ENCODE measurements at places on chromosomes 1 and 21.

- DNase-seq, result no peak
These were observed 421.5 kb downstream of the RWDD3 start for GRCh38 chr1:95655321-95656020.

- DNase-seq, result no peak
These were observed 8.4 kb downstream of the TRAF5 start for GRCh38 chr1:211334986-211335385.

DNA sequence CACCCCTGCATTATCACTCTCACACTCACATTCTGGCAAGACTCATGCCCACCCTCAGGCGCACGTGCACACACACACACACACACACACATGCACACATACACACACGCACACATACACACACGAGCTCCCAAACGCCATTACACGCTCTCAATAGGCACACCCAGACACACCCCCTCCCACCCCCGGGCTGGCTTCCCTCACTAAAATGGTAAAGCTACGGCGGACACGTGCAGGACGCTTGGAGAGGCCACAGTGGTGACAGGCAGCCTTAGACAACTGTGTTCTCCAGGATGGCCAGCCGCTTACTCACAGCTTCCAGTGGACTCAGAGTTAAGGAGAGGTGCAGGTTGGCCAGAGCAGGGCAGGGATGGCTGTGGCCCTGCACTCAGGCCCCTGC, 10.1 kb downstream of the MATN1 start:
- DNase-seq, result no peak

GRCh38 chr1:25427696-25428095, 3.0 kb upstream of the MACO1 start:
- DNase-seq, result no peak

DNA sequence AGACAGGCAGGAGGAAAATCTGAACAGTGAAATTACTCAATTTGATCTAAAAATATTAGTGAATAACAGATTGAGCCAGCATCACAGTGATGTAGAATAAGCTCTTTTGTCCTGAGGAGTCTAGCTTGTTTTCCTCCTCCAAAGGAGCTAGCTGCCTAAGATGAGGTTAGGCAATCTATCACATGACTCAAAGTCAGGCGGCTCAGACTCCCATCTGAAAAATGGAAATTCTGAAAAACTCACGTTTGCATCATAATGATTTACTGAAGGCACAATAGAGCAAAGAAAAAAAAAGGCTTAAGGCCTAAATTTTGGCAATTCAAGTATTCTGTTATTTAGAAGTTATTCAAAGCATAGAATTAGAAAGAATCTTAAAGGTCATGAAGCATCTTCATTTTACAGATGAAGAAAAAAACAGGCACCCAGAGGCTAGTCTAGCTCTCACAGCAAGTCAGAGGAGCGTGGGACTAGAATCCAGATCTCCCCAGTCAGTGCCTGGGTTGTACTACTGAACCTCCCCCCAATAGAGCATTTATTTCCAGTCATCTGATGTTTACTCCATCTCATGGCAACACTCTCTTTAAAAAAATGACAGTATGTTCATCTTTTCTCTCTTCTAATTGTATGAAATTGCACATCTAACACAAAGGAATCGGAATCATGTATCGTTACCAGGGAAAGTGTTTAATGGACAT, 62.5 kb upstream of the ATF3 start:
- no peak for DNase-seq

DNA sequence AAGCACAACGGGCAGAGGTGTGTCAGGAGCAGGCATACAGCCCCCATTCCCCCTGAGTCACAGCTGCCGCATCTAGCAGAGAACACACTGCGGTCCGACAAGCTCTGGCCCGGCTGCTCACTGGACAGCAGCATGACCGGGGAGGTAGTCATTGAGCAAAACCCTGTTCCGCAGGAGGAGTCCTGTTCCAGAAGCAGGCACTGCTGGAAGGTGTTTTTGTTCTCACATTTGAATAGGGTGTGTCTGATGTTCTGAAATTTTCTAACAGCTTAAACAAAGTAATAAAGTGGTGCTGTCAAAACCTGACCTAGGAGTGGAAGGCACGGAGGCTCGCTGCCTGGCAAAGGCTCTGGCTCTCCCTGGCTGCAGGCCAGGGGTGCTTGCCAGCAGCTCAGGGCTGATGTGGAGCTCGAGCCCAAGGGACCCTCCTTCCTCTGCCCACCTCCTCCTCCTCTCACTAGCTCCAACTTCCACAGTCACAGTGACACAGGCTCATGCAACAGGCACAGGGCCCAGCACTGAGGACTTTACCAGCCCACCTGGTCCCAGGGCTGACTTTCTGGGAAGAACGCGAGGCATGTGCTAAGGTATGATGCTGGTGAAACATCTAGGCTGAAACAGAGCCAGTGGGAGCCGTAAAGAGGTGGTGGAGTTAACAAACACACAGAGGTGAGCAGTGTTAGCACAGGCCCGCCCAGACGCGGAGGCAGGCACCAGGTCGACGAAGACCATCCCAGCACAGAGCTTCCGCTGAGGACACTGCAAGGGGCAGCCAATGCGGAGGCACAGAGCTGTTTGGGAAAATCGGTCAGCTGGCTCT, 118.6 kb upstream of the IFFO2 start:
- no peak for DNase-seq

DNA sequence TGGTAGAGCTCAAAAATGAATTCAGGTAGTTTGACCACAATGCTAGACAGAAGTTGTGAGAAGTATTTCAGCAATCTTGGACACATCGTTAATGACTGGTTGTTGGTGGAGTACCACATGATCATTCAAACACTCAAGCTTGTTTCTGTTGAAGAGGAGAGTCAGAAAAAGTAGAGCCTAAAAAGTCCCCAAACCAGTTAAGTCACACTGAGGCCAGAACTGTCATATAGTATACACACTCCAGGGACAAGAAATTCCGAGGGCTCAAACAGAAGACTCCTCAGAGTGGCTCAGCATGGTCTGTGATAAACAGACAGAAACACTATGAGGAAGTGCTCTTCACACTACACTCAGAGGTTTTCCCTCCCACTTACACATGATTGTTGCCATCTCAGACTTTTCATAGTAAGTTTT, 5.8 kb downstream of the TRIM33 start:
- DNase-seq, result no peak

GRCh38 chr21:38039369-38039768, 123.1 kb upstream of the KCNJ6 start:
- no peak for DNase-seq

- no peak for DNase-seq
These were observed at the start of gene CSMD2 for GRCh38 chr1:34164771-34165391. CSMD2 (minus strand) TSS chr1:34165230; CDS start chr1:34165097, 133 bp downstream.

- DNase-seq, result no peak
These were observed 55.8 kb downstream of the HUNK start for GRCh38 chr21:31928656-31929055.

- DNase-seq, result no peak
These were observed 71.1 kb upstream of the ERRFI1 start for GRCh38 chr1:8097077-8097799.

GRCh38 chr1:25945761-25946160, 39.5 kb upstream of the STMN1 start:
- no peak for DNase-seq

- no peak for DNase-seq
These were observed 3.9 kb upstream of the DIP2A start for GRCh38 chr21:46454634-46455390.

GRCh38 chr1:110726755-110727154, 52.0 kb upstream of the KCNA3 start:
- DNase-seq, result no peak

- DNase-seq, result no peak
These were observed 109.4 kb downstream of the RGL1 start for GRCh38 chr1:183914276-183914675.

GRCh38 chr21:31282095-31282709, 61.9 kb downstream of the TIAM1 start:
- DNase-seq, result no peak

DNA sequence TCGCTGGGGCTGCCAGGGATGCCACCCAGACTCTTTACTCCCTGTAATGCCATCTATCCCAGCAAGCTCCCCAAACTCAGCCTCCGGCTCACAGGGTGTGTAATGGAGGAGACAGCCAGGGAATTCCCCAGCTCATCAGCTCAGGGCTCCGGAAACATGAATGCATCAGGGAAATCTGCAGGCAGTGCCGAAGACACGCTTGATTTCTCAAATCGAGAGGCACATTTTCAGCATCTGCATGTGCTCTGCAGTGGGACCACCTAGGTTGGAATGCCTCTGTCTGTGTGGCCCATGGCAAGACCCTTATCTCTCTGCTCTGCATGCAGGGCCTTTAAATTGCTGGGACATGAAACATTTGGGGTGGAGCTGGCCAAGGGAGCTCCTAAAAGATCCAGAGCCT, 170.1 kb downstream of the TRABD2B start:
- DNase-seq, result no peak

DNA sequence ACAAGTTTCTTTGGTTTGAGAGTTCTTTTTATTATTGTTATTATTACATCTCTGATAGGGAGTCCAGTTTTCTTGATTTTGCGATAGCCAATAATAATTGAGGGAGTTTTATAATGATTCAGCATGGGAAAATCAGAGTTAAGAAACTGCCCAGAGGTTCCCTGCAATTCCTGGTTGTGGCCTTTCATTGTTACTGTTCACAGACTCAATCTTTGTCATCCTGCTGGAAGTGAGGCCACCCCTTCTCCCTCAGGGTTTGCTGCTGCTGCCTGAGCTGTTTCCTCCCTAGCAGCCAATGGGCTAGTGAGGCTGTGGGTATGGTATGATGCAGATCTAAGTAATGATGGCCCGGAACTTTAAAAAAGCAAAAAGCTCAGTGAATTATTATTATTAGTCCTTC, 50.2 kb upstream of the TACSTD2 start:
- no peak for DNase-seq

- DNase-seq, result no peak
These were observed 7.1 kb upstream of the TBX19 start for GRCh38 chr1:168273575-168273974.

- DNase-seq, result no peak
These were observed 19.1 kb downstream of the MATN1 start for GRCh38 chr1:30704271-30704670.

DNA sequence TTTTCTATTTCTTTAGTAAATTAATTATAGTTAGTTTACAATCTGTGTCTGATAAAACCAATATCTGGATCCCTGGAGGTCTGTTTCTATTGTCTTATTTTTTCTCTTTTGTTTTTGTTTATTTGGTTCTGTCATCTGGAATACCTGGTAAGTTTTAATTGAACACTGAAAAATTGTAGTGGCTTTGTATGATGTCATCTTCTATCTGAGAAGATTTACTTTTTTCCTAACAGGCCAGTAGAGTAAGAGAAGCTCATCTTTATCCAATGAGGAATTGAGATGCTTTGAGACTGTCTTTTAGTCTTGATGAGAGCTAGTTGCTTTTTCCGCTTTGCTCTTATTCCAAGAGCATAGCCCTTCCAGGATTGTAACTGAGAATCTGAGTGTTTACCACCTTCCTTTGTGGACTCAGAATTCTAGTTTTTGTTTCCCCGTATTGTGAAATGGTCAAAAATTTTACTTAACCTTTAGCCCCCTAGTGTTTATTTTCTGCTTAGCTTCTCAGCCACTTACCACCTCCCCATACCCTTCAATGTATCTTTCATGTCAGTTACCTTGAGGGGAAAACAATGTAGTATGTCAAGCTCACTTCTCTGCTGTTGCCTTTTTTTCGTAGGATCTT, 25.0 kb downstream of the PTGFRN start:
- no peak for DNase-seq

DNA sequence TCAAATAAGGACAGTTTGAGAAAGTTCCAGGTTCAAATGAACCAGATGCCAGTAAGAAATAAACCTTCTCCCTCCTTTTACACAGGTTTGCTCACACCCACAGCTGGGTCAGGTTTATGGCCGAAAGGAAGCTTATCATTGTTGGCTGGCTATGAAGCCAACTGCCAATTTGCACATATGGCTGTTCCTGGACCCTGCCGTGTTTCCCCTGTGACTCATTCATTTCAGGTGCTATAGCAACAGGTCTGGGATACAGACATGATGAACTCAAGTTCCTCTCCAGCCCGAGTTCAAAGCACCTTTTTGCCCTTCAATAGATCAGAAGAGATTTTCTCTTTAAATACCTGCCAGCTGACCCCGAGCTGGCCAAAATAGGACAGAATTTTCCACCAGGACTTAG, 134.4 kb upstream of the SMYD2 start:
- no peak for DNase-seq

- no peak for DNase-seq
These were observed 1103.3 kb upstream of the B3GALT2 start for GRCh38 chr1:194289569-194290266.

GRCh38 chr1:168621356-168621755, 45.0 kb downstream of the XCL1 start:
- DNase-seq, result no peak

- no peak for DNase-seq
These were observed 37.5 kb downstream of the RCSD1 start for GRCh38 chr1:167667536-167667935.

DNA sequence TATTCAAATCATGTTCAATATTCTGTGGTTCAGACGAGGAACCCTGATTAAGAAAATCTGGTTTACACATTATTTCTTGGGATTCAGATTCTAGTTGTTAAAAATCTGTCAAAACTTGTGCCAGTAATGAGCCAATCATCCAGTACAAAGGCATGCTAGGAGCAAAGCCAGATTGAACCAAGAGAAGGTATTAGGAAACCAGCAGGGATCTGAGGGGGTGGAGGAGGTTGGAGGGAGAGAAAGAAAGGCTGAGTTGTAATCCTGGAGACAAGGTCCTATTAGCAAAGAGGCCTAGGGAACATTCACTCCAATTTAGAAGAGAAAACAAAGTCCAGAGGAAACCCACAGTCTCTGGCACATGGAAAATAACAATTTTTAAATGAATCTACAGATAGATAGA, 352.9 kb downstream of the LTN1 start:
- DNase-seq, result no peak

- DNase-seq, result no peak
These were observed 291.1 kb upstream of the ADAMTS5 start for GRCh38 chr21:27257908-27258556.

DNA sequence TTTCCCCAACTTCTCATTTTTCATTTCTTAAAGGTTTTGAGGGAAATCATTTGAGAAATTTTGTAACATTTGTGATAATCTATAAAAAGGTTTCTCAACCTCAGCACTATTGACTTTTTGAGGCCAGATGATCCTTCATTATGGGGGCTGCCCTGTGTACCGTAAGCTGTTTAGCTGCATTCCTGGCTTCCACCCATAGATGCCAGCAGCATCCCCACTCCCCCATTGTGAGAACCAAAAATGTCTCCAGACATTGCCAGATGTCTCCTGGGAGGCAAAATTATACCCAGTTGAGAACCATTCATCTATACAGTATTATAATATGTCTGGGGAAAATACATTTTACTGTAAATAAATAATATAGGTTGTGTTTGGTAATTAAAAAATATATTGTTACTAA, 146.0 kb downstream of the PBX1 start:
- DNase-seq, result no peak

DNA sequence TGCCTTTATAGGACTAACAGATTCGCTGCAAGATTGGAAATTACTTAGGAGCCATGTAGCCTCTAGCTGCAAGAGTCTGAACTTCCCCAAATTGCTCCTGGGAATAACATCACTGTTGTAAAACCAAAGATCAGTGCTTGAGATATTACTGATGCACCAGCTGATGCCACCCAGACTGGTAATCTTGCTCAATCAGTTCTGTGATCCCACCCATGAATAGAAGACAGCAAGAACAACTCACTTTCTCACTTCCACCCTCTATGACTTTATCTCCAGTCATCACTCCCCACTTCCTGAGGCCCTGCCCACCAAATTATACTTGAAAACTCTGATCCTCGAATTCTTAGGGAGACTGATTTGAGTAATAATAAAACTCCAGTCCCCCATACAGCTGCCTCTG, 1011.1 kb downstream of the PLA2G4A start:
- no peak for DNase-seq

- DNase-seq, result no peak
These were observed 454.3 kb downstream of the MATN1 start for GRCh38 chr1:30268923-30269666.
